Breast epithelium (tissue), 4 donors: ENCODE measurements at places on chromosomes 4 and X. TPM values are rescaled to one million over a fixed set of nuclear protein-coding genes. Genes with fewer than 3 reads are reported as not detected.

Gene NXF3
- total RNA-seq = not detected

Gene BEND2
- not detected for total RNA-seq

- DNase-seq = no peak
Observed at GRCh38 chr4:58734030-58734674, 1624.0 kb upstream of the IGFBP7 start.

DNA sequence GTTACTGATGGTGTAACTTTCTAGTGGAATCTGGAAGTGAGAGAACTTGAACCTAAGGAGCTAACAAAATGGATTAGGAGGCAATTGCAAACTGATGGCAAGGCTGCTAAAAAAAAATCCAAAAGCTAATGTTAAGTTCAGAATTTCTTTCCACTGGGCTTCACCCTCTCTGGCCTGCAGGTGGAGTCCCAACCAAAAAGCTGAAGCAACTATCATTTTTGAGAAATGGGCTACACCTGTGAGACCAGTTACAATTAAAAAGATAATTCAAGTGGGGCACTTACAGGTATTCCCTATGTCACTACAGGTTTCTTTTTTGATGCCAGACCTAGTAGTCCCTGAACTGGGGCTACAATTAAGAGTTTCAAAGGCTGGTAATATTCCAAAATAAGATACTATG lies 142.1 kb upstream of the FTHL17 start:
- no peak for DNase-seq

Gene GYPE
- 2.1 TPM for total RNA-seq

DNA sequence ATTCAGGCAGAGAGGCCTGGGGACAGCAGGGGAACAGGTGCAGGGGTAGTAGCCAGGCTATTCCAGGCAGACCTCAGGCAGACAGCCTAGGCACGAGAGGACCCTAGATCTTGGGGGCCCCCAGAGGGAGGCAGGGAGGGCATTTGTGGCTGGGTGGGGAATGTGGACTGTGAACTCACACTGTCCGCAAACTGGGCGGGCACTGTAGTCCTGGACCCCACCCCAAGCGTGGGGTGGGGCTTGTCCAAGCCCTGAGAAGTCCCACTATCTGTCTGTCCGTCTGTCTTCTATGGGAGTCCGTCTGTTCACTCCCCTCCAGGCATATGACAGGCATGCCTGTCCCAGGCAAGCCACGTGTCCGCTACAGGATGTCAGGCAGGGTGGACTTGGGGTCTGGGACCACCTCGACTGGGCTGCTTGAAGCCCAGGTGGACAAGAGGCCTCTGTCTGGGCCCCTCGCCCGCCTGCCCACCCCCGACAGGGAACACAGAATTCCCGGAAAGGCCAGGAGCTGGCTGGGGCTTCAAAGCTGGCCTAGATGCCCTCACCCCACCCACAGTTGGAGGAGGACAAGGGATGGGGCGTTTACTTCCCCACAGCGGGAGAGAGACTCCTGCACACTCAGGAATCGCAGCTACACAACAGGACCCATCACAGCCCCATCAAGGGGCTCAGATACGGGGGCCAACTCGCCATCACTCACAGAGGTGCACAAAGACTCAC lies at the start of gene SLC38A5:
SLC38A5 (minus strand) TSS at position 151 of the 723 bp plus-strand sequence. CDS start 2,336 bp downstream, outside the sequence.
- no peak for DNase-seq
